ENCODE measurements at places on chromosomes 7 and 10. TPM values are rescaled to one million over a fixed set of nuclear protein-coding genes. Genes with fewer than 3 reads are reported as not detected.

Gene ASB10
- polyA plus RNA-seq, result not detected

Gene IRF5
- 1.9 TPM for polyA plus RNA-seq

Gene NRCAM
- 71.6 TPM for polyA plus RNA-seq

Gene SH2B2
- polyA plus RNA-seq, result 0.90 TPM

Data from adrenal gland (tissue), 19 donors.